ENCODE measurements at places on chromosomes 7 and 10.

DNA sequence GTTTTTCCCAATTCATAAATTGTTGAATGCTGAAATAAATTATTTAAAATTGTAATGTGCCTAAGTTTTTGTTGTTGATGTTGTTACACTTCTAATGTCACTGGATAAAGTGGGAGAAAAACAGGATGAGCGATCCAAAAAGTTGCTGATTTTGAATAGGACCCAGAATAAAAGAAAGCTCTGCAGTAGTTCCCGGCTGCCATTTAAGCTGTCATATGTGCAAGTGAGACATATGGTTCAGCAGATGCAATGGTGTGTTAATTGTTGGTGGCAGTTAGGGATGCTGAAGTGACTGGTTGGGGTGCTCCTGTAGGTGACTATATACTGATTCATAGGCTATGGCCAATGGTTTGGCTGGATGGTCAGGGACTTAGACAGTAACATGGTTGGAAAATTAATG lies 1517.4 kb upstream of the LRRTM3 start:
- no peak for DNase-seq

DNA sequence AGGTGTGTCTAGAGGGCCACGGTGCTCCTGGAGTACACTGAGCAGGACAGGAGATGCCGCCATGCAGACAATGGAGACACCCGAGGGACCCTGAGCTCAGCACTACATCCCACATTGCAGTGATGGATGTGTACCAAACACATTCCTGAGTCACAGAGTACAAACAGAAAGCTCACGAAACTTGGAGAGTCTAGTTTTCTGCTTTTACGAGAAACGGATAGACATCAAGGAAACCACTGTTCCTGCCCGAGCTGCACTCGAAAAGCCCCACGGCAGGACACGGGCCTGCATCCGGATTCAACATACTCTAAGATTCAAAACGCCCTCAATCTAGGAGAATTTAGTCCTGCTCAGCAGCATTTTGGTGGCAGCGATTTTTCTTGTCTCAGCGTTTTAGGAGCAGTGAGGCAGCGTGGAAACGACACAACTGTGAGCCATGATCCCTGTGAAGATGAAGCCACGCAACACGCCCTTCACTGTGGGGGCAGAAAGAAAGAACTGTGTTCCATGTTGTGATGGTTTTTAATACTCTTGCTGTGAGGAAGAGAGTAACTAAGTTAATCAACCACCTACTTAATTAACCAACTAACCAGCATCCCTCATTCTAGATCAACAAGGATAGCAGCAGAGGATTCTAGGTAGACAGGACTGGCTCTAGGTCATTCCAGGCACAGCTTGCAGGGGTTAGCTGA lies 3.2 kb downstream of the TNS3 start:
- no peak for DNase-seq

- no peak for DNase-seq
Measured at GRCh38 chr10:90960355-90960814, 39.5 kb upstream of the ANKRD1 start.

- DNase-seq = no peak
Measured at GRCh38 chr7:27142580-27143022, 880 bp downstream of the HOXA5 start.

GRCh38 chr10:3625959-3626751 lies 158.9 kb downstream of the KLF6 start:
- no peak for DNase-seq

GRCh38 chr7:98553666-98554065 lies 63.4 kb upstream of the NPTX2 start:
- no peak for DNase-seq

DNA sequence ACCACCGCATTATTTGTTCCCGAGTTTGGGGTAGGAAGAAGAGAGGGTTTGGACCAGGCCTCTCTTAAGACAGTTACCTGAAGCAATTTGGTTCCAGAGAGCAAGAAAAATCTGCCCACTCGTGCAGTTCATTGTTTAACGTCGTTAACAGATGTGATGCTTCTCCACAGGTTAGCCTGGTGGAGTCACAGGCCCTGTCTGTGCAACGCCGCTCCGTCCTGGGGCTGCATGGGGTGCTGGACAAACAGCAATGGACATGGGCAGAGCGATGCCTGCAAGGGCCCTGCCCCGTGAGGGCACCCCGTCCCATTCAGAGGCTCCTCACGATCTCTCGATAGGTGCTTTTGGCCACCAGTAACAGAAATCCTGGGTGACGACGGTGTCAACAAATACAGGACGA lies 9.7 kb downstream of the FOXL3 start:
- DNase-seq = no peak

- no peak for DNase-seq
Measured at GRCh38 chr7:155431711-155432110, 26.2 kb upstream of the EN2 start.

GRCh38 chr10:132272231-132272971 lies 35.3 kb downstream of the STK32C start:
- no peak for DNase-seq

DNA sequence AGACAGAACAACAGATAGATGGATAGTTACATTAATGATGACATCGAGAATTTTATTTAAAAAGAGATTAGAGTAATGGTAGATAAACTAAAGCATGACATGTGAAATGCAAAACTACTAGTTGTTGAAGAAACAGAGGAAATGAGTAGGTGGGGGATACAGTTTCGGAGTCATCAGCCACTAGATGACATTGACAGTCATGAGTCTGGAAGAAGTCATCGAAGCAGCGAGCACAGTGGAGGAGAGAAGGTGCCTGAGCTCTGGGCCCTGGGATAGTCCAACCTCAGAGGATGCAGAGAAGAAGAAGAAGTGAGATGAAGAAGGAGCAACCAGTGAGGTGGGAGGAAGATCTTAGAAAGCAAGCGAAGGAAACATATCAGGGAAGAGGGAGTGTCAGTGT lies 20.2 kb upstream of the SEC61A2 start:
- DNase-seq = no peak

GRCh38 chr7:95808396-95808795 lies 36.0 kb downstream of the DYNC1I1 start:
- no peak for DNase-seq

- no peak for DNase-seq
Measured at GRCh38 chr7:43864126-43864525, 5.2 kb downstream of the MRPS24 start.

- DNase-seq = no peak
Measured at GRCh38 chr10:122342293-122343134, 32.0 kb upstream of the PLEKHA1 start.

DNA sequence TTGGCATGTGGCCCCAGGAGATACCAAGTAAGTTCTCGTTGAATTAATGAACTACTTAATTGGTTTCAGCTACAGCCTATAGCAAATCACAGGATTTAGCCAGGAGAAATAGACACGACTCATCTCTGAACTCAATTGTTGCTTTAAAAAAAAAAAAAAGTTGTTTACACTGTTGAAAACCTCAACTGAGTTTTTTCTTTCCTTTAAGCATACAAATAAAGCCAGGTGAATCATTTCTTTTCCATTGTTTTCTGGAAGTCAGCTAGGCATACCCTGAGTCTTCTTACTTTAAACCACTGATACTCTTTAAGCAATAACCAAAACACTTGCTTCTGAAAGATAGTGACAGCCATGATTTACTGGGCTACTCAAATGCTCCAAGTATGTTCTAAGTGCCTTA lies 755 bp downstream of the FRMPD2 start:
- DNase-seq = no peak

DNA sequence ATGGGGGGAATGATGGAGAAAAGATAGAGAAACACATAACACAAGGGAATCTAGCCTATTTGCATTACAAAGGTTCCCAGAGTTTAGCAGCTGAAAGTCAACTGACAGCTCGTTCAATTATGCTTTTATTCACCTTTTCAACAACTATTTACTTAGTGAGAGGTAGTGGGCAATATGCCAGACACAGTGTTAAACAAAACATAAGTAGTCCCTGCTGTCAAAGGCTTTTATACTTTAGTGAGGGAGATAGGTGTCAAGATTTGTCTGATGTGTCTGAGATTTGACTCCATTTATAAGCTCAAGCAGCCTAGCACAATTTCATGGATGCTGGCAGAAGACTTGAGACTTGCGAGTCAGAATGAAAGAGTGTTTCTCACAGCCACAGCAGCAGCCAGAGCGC lies 549.0 kb upstream of the VSTM2A start:
- DNase-seq = no peak

DNA sequence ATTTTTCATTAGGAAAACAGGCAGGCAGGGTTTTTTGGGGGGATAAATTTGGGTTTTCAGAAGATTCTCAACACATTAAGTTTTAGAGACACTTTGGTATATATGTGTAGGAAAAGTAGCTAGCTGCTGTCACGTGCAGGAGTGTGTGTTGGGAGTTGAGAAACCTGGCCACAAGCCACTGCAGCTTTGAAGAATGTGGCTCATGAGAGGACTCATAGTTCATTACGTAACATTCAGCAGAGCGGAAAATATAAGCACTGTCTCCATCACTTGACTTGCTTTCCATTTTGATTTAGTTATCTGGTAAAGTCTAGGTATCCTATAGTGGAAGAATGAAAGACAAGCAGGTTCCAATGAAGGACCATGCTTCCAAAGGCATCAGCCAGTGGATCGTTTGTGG lies 31.2 kb downstream of the SMNDC1 start:
- no peak for DNase-seq

DNA sequence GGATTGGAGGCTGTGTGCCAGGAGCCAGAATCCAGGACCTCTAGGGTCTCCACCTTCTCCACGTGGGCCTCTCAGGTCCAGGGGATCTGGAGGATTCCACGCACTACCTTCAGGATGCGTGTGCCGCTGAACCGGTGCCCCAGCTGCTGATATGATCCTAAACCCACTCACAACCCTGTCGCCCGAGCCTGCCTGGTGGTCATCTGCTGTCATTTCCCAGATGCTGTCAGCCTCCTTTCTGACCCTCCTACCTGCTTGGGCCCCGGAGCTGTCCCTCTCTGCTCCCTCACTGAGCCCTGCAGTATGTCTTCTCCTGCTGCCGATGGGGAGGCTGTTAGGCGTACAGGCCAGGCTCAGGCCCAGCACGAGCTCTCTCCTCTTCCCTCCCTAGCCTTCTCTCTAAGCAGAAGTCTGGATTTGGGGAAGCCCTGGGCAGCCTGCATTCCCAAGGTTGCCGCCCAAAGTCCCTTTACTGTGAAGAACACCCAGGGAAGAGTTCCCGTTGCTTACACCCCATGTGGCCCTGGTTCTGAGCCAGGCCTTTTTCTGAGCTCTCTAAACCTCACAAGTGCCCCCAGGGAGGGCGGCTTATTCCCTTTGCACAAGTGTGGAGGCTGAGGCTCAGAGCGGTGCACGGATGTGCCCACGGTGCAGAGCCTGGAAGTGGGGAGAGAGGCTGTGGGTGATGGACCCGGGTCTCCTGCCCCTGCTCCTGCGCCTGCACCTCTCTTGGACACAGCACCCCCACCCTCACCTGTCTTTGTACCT lies 30.8 kb upstream of the ZNF488 start:
- no peak for DNase-seq

DNA sequence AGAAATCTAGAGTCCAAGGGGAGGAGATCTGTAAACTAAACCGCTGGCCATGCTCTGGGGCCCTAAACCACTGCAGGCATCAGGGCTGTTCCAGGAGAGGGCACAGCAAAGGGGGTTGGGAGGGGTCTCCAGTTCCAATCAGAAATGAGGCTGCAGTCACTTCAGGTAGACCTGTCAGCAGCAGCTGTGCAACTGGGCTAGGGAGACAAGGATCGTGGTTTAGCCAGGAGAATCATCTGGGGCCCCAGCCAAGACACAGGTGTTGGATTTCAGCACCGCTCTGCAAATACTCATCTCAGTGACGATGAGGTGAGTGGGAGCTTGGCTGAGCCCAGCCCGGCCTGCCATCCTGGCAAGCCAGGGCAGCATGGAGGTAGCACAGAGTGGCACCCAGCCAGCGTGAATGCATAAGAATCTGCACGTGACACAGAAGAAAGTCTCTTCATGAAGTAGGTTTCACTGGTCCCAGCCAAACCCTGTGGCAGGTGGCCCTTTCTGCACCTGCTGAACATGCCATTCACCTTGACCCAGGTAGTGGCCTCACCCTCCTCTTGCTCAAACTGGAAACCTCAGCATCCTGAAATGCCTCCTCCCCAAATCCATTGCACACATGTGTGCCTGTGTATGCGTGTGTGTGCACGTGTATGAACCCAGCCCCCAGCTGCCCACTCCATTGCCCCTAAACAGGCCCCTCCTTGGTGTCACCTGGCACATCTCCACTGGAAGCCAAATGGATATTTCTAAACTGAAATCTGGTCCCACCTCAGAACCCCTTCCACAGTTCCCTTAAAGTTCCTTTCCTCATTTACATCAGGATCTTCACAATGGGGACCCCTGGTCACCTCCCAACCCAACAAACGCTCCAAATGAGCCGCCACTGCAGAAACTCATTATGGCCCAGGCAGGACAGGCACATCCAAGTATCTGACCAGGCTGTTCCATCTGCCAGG lies 9.6 kb downstream of the GPRIN2 start:
- no peak for DNase-seq

GRCh38 chr7:90655566-90655965 lies 59.4 kb downstream of the CDK14 start:
- DNase-seq = no peak

DNA sequence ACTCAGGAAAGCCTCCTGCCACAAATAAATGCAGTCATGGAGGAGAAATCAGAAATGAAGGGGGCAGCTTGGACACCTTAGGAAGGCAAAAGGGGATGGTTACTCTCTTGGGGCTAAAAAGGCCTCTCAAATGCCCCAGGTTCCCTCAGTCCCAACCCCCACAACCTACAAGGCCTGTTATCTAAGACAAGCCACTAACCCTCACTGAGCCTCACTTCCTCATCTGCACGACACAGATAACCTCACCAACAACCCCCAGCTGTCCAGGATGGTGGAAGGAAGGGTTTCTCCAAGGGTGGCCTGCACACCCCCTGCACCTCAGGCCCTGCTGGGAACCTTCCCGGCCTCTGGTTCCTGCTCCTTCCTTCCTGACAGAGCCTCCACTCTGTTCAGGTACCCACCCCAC lies 29.2 kb downstream of the SORBS1 start:
- no peak for DNase-seq

GRCh38 chr7:17108049-17108584 lies 190.3 kb upstream of the AHR start:
- DNase-seq = no peak

GRCh38 chr10:112807013-112807412 lies 143.0 kb upstream of the TCF7L2 start:
- DNase-seq = no peak

DNA sequence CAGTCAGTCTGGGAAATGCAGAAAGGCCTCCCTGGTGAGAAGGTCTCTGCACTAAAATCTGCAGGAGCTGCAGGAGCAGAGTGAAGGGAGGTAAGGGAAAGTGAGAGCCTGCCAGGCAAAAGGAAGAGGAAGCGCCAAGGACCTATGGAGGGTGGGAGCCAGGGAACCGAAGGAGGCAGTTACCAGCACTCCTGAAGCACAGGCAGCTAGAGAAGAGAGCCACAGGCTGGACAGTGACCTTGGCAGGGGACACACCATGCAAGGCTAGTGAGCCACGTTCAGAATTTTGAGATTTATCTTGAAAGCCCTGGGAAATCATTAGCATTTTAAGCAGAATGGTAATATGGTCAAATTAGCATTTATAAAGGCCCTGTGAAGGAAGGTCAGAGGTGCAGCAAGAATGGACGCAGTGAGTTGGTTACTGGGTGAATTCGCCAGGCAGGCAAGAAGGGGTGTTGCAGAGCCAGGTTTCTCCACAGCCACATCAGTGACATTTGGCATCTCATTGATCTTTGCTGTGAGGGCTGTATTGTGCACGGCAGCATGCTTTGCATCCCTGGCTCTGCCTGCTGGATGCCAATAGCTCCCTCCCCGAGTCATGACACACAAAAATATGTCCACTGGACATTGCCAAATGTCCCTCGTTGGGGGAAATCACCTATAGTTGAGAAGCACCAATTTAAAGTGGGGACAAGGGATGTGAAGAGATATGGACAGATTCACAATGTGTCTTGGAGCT lies 54.7 kb upstream of the LANCL2 start:
- no peak for DNase-seq

- DNase-seq = no peak
Measured at GRCh38 chr7:151243408-151244195, 4.9 kb downstream of the SMARCD3 start.

Data from NCI-H1048 (cell line).